ENCODE measurements at places on chromosomes 11 and 22.

- no peak for DNase-seq
Observed at GRCh38 chr11:113468726-113469345, 6.4 kb downstream of the DRD2 start.

DNA sequence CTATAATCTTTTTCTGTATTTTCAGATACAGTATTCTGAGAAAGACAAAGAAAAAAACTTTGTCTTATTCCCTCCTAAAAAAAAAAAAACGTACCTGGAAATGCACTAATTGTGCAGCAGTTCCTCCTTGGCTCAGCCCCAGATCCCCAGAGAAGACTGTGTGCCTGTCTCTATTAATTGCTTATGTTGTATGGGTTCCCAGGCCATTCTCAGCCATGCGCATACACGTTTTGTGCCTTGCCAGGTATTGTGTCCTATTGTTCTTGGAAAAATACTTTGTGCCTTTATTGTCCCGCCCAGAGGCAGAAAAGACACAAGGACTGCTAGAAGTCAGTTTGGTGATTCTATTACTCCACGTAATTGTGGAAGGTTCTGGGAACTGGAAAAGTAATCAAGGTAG lies 91.2 kb downstream of the PIWIL4 start:
- DNase-seq, result no peak

GRCh38 chr11:64858467-64859263 lies 14.2 kb upstream of the CDC42BPG start:
- DNase-seq, result no peak

- DNase-seq, result no peak
Observed at GRCh38 chr22:47064016-47064415, 301.6 kb downstream of the TBC1D22A start.

DNA sequence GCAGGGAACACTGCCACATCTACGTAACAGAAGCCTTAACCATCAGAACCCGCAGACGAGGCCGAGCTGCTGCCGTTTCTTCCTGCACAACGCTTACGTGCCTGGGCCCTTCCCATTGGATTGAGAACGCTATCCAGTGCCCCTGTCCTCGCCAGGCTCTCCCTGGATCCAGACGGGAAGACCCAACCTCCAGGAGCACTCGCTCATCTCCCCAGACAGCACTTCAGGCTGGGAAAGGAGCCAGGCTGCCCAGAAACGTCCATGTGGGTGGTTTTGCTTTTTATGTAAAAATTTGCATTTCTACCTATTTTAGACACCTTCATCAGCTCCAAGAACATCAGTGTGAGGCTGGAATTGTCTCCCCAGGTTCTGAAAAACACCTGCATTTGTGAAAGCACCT lies 7.3 kb upstream of the CRYBB3 start:
- DNase-seq, result no peak

GRCh38 chr11:126140926-126141280 lies 70.5 kb downstream of the RPUSD4 start:
- peak; percentile 76 for DNase-seq

DNA sequence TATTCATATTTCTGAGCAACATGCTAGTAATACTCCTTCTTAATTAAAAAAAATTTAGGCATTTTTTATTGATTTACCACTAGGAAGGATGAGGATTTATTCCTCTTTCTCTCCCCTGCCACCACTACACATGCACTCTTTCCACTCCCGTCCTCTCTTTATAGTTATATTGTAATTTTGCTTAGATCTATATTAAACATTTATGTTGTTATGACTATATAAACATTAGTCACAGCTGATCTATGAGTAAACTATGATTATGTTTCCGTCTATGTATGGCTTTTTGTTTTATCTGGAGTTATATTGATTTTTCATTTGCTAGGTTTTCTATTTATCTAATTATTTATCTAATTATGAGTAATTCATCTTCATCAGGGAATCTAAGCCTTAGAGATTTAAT lies 17.8 kb downstream of the CCDC15 start:
- DNase-seq, result no peak

DNA sequence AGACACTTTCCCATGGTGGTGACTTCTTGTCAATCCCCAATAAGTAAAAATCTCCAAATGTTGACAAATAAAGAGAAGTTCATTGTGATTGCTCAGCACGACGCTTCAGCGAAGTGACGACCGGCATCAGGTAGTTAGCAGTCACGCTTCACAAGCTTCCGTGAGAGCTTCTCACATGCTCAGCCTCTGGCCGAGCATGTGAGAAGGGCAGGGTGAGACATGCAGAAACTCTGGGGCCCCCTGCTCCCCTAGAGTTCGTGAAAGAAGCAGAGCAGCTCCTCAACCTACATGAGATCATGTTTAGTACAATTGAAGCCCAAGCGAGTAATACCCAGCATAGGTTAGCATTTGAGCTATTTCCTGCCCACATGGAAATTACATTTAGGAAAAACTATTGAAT lies 4.4 kb upstream of the C11orf16 start:
- no peak for DNase-seq

DNA sequence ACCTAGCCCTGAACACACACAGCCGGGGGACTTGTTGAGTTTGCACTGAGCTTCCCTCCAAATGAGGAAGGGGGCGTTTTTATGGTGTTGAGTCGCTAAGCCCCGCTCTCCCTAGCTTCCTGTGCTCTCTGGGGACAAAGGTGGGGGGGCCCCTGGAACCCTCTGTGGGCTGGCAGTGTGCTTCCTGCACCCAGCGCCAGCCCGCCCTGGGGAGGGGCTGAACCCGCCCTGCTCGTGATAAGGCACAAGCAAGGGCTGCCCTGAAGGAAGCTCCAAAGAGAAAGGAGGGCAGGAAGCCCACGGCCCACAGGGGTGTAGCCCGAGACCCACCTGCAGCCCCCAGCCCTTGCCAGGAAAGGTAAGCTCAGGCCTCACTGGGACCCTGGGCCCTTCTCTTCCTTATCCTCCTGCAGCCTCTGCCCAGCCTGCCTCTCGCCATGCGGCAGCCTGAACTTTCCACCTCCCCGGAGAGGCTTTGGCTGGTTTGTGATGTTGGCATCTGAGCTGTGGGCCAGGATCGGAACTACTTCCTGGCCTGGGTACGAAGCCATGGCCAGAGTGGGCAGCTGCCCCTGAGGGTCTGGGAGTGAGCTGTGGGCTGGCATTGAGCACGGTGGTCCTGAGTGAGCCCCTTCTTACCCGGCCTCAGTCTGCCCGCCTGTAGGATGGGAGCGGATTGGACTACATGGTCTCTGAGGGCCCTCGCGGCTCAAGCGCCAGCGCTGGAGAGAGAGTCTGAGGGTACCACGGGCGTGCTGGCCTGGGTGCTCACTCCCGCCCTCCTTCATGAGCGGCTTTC lies at the start of gene FERMT3:
Gene FERMT3 (plus strand): TSS at position 265 of the 799 bp plus-strand sequence. CDS start 644 bp downstream, outside the sequence.
- no peak for DNase-seq

DNA sequence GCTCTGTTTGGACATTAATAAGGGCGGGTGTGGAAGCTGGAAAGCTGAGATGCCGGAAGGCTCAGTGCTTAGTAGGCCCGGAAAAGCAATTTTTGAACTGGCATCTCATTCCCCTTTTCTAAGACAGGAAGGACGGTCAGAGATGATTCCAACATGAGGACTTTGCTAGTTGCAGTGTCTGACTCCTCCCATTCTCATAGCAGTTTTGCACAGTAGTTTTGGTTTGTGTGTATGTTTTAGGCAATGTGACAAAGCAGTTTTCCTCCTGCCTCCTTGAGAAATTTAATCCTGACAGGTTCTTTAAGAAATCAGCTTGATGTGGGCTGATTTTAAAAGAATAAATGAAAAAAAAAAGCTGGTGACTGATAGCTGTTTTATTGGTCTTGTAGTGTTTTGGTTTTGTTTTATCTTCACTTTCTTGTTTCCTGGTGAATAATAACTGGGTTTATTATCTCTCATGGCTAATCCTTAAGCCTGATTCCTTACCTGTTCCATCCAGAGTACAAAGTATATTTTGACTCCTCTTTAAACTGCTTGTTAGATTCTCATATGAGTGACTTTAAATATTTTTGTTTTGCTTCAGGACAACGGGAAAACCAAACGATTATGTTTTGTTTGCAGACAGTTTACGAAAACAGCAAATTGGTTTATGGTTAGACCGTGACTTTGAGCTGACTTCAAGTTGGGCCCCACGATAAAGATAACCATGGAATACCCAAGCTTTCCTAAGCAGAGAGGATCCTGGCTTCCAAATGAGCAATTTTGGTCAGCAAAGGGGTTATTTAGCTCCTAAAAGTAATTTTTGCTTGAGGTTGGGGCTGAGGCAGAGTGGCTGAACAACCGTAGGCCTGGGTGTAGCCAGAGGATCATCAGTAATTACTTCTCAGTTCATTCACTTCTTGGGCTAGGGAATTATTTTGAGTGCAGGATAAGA lies 3.4 kb downstream of the PTPRJ start:
- peak; percentile 39 for DNase-seq

DNA sequence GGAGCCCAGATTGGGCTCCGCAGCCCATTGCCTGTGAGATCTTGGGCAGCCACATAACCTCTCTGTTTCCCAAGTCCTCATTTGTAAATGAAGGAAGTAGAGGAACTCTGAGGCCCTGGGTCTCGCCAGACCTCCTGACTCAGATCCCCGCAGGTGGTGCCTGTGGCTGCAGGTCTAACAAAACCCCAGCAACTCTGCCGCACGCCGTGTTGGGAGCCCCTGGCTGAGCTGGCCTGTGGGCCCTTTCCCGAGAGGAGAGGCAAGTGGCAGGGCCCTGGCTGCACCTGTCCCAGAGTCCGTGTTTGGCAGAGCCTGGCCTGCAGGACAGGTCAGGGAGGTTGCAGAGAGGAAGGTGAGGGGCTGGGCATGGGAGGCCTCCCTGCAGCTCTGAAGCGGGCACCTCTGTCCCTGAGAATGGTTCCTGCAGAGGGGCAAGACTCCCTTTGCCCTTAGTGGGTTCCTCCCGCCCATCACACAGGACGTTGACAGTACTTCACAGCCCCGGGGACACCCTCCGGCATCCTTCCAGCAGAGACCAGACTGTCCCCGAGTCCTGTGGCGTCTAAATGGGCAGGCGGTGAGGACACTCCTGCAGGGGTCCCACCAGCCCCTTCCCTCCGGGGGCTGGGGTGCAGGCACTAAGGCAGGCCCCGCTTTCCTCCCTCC lies 67.7 kb downstream of the ARHGAP8 start:
- no peak for DNase-seq

DNA sequence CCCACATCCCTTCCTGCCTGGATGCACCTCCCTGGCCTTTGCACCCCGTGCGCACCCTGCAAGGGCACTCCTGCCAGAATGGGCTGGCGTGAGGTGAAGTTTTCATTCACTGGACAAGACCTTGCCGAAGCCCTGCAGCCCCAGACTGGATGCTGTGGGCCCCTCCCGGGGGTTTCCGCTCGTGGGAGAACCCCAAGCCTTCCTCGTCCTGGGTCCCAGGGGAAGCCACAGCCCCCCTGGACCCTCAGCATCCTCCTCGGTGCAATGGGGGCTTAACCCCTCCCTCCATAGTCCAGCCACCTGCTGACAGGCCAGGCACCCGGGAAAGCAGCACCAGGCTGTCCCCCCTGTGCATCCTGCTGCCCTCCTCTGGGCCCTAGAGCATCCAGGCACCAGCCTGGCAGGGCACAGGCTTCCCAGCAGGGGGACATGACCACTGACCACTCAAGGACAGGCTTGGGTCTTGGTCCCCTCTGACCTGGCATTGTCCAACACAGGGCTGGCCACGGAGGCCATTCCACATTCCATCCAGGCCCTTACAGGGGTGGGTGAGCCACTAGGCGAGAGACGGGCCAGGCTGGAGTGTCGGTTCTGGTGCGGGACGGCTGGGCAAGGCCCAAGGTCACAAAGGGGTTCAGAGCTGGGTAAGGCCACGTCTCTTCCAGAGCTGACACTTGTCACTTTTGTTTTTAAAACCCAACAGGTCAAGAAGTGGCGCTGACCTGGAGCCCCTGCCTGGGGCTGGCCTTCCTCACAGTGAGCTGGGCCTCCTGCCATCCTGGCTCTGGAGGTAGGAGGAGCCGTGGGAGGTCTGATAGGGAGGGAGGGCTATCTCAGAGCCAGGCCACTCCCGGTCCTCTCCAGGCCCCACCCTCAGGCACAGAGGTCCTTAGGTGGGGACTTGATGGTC lies 41.5 kb upstream of the PPARA start:
- DNase-seq, result peak; percentile 54

DNA sequence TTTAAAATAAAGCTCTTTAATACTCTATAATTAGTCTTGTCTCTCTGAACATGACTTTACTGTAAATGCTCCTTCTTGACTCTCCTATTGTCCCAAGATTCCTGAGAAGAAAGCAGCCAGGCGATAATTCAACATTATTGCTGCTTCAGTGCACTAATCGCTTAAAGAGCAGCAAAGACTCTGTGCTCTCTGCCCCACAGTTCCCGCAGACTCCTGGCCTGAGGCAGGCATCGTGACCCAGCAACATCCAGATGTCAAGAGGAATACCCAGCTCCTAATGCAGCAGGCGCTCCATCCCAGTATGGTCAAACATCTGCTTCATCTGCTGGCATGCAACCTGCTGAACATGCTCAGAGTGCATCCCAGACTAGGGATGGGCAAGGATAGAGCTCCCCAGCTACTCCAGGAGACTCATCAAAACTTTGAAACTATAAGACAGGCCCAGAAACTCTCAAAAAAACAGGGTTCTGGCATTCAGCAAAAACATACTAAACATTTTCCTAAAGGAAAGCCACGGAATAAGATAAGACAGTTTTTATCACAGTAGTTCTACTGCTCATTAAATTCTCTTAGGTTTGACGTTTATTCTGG lies 270.0 kb downstream of the SOX6 start:
- DNase-seq, result no peak

GRCh38 chr11:50423208-50423607 lies 390.5 kb downstream of the OR4C45 start:
- DNase-seq, result no peak

GRCh38 chr11:85627332-85627997 lies at the start of gene DLG2:
DLG2 (minus strand) TSS chr11:85627344.
- DNase-seq, result peak; percentile 41

DNA sequence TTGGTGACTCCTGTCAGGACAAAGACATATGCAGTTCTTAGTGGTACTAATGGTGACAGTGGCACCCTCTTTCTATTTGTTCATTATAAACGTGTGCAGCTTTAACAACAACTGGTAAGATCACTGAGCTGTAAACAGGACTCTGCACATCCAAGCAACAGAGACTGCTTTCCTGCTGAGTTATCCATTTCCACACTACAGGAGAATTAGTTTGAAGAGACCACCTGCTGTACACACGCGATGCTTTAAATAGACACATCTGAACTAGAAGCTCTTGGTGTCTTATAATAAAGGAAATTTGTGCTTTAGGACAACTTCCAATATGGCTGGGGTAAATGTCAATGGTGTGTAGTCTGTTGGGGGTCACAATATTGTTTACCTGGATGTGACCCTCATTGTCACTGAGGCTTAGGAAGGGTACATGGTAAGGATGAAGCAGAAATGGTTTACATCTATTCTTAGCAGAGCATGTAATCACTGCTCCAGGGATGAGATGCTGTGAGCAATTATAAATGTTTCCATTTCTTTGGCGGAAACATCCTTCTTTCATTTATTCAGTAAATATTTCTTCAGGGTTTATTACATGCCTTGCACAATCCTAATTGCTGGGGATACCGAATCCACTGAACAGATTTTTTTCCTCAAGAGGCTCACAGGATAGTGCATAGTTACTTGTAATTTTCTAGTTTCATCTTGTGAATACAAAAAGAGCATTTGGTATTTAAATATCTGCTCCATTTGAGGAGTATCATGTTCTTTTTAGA lies 354.0 kb upstream of the CCDC90B start:
- no peak for DNase-seq

Measured in AG08395 (cell line).